ENCODE measurements at places on chromosomes 3 and 15.

- ATAC-seq: peak; percentile 42
Measured at GRCh38 chr3:42213417-42213816, 52.6 kb downstream of the CCK start.

DNA sequence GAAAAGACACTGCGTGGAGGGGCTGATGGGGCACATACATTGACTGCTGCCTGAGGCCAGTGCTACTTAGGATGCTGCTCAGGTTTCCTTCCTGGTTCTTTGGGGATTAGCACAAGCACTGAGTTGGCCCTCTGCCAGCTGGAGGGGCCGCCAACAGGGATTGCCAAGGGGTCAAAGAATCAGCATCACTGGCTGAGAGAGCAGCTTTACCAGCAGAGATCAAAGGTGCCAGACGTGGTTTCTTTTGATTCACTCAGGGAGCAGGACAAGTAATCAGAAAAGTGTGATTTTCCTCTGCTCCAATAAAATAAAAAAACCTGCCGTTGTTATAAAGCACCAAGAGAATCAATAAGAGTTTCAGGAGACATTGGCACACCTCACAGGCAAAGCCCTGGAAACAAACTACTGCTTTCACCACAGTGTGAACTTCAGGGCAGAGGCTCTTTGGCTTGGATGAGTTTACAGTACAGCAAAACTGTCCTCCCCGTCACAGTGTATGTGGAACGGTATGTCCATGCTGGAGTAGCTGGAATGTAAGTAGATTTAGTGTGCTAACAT, 45.8 kb upstream of the FSIP1 start:
- no peak for ATAC-seq

- no peak for ATAC-seq
Measured at GRCh38 chr15:52441841-52442240, 86.8 kb downstream of the MYO5A start.

DNA sequence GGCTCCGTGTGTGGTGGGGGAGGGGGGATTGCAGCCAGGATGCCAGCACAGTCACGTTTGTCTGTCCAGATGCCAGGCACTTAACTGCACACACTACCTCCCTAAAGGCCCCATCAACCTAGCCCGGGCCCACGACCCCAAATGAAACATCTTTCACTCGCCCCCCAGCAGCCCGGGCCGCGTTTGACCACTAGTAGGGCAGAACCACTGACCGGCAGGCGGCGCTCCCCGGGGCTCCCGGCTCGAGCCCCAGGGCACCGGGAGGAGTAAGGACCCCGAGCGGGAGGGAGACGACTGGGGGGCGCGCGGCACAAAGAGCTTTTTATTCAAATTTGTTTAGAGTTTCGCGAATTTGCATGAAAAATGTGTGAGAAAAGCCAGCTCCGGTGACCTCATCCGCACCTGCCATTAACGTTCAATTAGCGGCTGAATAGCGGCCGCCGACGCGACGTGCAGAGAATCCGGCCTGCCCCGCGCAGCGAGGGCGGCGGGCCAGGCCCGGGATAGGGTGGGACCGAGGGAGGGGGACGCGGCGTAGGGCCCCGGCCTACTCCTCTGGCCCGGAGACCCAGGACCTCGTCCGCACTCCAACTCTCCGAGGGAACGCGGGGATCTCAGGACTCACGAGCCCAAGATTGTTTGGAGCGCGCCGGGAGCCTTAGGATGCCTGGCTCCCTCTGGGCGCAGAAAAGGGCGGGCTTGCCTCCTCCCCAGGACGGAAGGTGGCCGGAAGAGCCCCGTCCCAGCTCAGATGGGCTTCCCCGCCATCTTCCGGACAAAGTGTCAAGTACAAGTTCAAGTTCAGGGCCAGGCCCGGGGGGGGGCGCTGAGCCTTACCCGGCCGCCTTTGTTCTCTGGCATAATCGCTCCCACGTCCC, 64.9 kb upstream of the POLG start:
- ATAC-seq: peak; percentile 36

- peak; percentile 95 for ATAC-seq
Measured at GRCh38 chr3:52770496-52771333, at the start of gene NEK4. Gene NEK4 (minus strand): TSS chr3:52770940. CDS start chr3:52770746, 194 bp downstream.

DNA sequence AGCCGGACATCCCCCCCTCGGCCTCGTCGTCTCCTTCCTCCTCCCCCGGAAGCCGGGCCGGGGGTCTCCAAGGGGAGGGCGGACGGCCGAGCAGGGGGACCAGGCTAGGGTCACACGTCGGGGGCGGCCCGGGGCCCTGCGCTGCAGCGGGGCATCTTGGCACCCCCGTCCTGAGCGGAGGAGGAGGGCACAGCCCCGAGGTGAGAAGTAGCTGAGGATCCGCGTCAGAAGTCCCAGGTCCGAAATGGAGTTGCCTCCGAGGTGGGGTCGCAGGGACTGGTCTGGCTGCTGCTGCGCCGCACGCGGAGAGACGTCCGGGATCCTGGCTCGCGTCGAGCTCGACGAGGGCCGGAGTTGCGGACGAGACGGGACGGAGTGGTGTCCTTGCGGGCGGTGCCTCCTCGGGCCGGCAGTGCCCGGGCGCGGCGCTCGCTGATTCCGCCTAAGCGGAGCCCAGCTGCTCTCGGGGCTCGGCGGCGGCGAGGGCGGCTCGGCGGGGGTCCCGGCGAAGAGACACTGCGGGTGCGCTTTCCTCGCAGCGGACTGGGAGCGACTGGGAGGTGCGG, at the start of gene ADCY5:
Gene ADCY5, minus strand, starts transcription at position 555 of the 566 bp plus-strand sequence. Its CDS starts 545 bp downstream, at position 10.
- ATAC-seq: peak; percentile 41

- ATAC-seq: no peak
Measured at GRCh38 chr3:181935915-181936314, 224.2 kb downstream of the SOX2 start.

GRCh38 chr15:88866295-88866881, 29.0 kb downstream of the HAPLN3 start:
- no peak for ATAC-seq

DNA sequence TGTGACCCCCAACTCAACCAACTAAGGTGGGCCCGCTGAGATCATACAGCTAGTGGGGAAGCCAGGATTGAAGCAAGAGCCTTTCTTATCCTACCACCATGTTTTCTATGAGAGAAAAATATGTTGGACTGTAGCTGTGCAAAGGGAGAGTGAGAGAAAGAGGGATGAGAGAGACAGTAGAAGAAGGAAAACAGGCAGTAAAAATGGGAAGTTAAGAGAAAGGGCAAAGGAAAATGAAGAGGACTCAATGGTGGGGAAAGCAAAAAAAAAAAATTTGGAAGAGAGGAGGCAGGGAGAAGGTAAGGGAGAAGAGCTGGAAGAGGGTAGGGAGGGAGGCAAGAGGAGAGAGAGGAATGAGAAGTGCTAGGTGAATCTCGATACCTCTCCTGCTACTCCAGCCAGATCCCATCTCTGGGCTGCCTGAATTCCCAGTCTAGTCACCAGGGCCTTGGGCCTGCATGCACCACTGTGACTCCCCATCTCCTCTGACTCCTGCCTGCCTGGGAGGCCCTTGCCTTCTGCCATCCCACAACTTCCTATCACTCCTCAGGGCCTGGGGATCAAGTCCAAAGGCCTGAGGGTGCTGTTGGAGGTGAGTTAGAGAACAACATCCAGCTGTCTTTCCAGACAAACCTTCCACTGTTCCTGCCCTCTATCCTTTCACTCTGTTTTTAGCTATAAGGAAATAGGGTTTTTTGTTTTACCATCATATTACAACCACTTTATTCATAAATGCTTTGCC, 15.7 kb downstream of the FAM81A start:
- no peak for ATAC-seq
